ENCODE measurements at places on chromosomes 12 and 14. TPM values are rescaled to one million over a fixed set of nuclear protein-coding genes. Genes with fewer than 3 reads are reported as not detected.

The SPTSSA gene
- 30.8 TPM for total RNA-seq

The AGAP2 gene
- total RNA-seq = 0.15 TPM

The PAH gene
- total RNA-seq = not detected

The GPRC5D gene
- total RNA-seq = not detected

The NFE2 gene
- 1.2 TPM for total RNA-seq

The HPD gene
- 1.3 TPM for total RNA-seq

The KRT5 gene
- 6.7 TPM for total RNA-seq

The WNT1 gene
- not detected for total RNA-seq

The TPPP2 gene
- not detected for total RNA-seq

The LPAR5 gene
- total RNA-seq = not detected

The FBXW8 gene
- 20.9 TPM for total RNA-seq

The FOXN4 gene
- total RNA-seq = not detected

The FAM161B gene
- total RNA-seq = 4.1 TPM

The NOVA1 gene
- total RNA-seq = 7.9 TPM

The TECPR2 gene
- 31.1 TPM for total RNA-seq

The DBX2 gene
- total RNA-seq = not detected

The SLC38A4 gene
- 1.2 TPM for total RNA-seq

The ATL1 gene
- total RNA-seq = 13.8 TPM

The CDKL1 gene
- total RNA-seq = 24.6 TPM

The KLRC4 gene
- not detected for total RNA-seq

The POTEM gene
- total RNA-seq = not detected

The CREBL2 gene
- total RNA-seq = 49.6 TPM
